ENCODE measurements at places on chromosomes 16 and 17. TPM values are rescaled to one million over a fixed set of nuclear protein-coding genes. Genes with fewer than 3 reads are reported as not detected.

DNA sequence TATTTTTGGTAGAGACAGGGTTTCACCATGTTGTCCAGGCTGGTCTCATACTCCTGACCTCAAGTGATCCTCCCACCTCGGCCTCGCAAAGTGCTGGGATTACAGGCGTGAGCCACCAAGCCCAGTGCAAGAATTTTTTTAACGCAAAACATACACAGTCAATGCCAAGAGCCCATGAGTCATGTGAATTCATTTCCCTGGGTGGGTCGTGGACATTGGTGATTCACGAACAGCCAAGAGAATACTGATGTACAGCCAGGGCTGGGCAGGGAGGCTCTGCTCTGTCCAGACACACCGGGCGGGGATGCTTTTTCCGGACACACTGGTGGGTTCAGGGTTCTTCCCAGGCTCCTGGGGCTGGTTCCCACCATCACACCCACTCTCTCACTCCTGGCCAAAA is 17.7 kb downstream of the SLC38A8 start:
- no peaks in the 10 kb centered on the region for H3K27me3 ChIP-seq
- no peak overlapping the region for H3K27ac ChIP-seq
- DNase-seq, result no peak
- H3K4me3 ChIP-seq, result no peak overlapping the region
- H3K4me1 ChIP-seq, result peaks cover 9% of the 10 kb centered on the region

GRCh38 chr17:45700171-45701090 is 83.7 kb upstream of the CRHR1 start:
- DNase-seq, result no peak
- no peak overlapping the region for H3K27ac ChIP-seq
- H3K36me3 ChIP-seq, result no peaks in the 10 kb centered on the region
- peaks cover 5% of the 10 kb centered on the region for H3K27me3 ChIP-seq

DNA sequence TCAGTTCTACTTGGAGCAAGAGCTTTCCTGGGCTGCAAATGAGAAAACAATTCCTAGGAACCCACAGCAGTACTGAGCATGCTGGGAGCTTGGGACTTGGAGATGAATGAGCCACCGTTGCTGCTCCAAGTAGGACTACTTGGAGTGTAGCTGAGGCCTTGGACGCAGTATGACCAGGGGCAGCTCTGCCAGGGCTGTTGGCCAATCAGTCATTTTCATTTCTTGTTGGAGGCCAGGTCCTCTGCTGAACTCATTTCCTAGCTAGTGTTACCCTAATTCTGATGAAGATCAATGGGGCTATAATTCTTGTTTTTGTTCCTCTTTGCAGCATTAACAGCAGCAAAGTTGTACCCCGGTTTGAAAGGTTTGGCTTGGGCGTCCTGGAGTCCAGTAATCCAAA is 8.0 kb upstream of the LGALS9 start:
- no peak overlapping the region for H3K27ac ChIP-seq
- DNase-seq, result no peak
- H3K4me1 ChIP-seq, result no peaks in the 10 kb centered on the region
- peaks cover 45% of the 10 kb centered on the region for H3K36me3 ChIP-seq
- H3K27me3 ChIP-seq, result no peaks in the 10 kb centered on the region
- H3K4me3 ChIP-seq, result no peak overlapping the region

GRCh38 chr16:72768591-72768990 is 279.3 kb downstream of the ZFHX3 start:
- no peaks in the 10 kb centered on the region for H3K4me1 ChIP-seq
- no peak overlapping the region for H3K4me3 ChIP-seq
- no peaks in the 10 kb centered on the region for H3K36me3 ChIP-seq
- DNase-seq, result no peak

DNA sequence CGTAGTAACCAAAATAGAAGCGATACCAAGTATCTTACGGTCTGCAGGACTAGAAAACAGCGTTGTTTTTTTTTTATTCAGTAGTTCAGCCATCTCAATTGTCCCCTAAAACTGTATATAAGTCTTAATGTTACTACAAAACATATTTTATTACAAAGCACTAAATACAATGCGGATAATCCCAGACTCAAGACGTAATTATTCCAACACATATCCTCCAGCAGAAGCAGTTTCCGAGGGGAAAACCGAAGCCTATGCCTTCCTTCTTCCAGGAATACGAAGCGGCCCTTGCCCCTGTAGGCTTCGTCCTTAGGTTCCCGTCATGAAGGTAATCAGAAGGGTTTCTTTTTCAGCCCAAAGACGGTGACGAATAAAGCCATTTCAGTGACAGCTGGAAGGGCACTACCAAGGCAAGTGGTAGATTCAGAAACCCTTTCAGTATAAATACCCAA is 2.3 kb downstream of the TMEM107 start:
- H3K27me3 ChIP-seq, result no peaks in the 10 kb centered on the region
- H3K4me1 ChIP-seq, result peaks cover 47% of the 10 kb centered on the region
- peak overlapping the region; percentile 49 for H3K4me3 ChIP-seq
- H3K36me3 ChIP-seq, result no peaks in the 10 kb centered on the region
- DNase-seq, result no peak

DNA sequence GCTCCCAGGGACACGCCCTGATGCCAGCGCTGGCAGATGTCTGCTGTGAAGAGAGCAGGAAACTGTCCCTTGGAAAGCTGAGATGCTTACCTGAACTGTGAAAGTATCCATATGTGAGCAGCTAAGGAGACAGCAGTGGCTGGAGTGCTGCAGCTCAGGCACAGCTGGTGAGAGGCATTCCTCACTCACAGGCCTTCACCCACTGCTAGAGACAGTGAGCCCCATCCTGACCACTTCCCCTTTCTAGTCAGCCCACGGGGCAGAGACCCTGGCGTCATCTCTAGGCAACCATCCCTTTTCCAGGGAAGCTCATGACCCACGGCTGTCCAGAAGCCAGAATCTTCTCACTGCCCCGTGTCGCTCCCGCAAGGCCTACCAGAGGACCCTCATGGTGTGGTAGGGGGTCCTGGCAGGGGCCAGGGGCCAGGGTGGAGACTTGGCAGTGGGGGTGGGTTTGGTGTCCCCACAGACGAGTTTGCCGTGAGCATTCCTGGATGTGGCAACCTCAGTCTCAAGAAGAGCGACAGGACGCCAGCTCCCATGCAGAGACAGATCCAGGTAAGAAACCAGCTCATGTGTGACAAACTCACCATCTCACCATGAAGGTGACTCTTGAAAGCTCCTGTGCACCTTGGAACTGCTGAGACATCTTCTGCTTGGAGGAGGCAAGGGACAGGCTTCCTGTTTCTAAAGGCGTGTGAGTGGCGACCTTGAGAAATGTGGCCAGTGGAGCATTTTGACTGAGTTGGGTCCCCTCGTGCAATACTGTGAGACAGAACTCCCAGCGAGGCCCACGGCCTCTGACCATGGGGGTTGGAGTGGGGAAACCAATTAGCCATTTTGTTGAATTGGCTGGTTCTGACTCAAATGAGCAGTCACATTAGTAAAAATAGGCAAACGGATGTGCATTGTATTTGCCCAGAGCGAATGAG is at the start of gene SCIMP:
Gene SCIMP, minus strand, starts transcription at position 216 of the 932 bp plus-strand sequence. Its CDS starts 105 bp downstream, at position 111.
- H3K27me3 ChIP-seq, result no peaks in the 10 kb centered on the region
- H3K4me1 ChIP-seq, result peaks cover 92% of the 10 kb centered on the region
- H3K27ac ChIP-seq, result peak within 1 kb of the TSS; percentile 76
- H3K4me3 ChIP-seq, result peak within 1 kb of the TSS; percentile 37

- no peak for DNase-seq
- no peak overlapping the region for H3K4me3 ChIP-seq
- no peak overlapping the region for H3K27ac ChIP-seq
- no peaks in the 10 kb centered on the region for H3K27me3 ChIP-seq
- no peaks in the 10 kb centered on the region for H3K4me1 ChIP-seq
These were observed 120.6 kb downstream of the COPRS start for GRCh38 chr17:31738488-31738887.

DNA sequence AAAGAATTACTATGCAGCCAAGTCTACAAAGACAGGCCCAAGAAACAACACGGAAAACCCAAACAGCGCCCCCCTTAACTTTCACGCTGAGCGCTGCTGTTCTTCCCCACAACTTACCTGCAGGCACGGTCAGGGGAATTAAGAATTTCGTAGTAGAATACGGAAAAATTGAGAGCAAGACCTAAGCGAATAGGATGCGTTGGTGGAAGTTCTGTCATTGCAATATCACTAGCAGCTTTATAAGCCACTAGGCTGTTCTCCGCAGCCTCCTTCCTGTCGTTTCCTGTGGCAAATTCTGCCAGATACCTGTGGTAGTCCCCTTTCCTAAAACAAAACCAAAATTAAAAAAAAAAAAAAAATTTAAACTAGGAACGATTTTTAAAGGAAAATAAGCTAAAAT is 39.0 kb downstream of the YWHAE start:
- peaks cover 34% of the 10 kb centered on the region for H3K4me1 ChIP-seq
- no peak overlapping the region for H3K27ac ChIP-seq
- no peak overlapping the region for H3K4me3 ChIP-seq
- H3K27me3 ChIP-seq, result no peaks in the 10 kb centered on the region

GRCh38 chr16:26950636-26951035 is 116.1 kb upstream of the C16orf82 start:
- H3K27me3 ChIP-seq, result no peaks in the 10 kb centered on the region
- H3K27ac ChIP-seq, result no peak overlapping the region
- H3K36me3 ChIP-seq, result no peaks in the 10 kb centered on the region

DNA sequence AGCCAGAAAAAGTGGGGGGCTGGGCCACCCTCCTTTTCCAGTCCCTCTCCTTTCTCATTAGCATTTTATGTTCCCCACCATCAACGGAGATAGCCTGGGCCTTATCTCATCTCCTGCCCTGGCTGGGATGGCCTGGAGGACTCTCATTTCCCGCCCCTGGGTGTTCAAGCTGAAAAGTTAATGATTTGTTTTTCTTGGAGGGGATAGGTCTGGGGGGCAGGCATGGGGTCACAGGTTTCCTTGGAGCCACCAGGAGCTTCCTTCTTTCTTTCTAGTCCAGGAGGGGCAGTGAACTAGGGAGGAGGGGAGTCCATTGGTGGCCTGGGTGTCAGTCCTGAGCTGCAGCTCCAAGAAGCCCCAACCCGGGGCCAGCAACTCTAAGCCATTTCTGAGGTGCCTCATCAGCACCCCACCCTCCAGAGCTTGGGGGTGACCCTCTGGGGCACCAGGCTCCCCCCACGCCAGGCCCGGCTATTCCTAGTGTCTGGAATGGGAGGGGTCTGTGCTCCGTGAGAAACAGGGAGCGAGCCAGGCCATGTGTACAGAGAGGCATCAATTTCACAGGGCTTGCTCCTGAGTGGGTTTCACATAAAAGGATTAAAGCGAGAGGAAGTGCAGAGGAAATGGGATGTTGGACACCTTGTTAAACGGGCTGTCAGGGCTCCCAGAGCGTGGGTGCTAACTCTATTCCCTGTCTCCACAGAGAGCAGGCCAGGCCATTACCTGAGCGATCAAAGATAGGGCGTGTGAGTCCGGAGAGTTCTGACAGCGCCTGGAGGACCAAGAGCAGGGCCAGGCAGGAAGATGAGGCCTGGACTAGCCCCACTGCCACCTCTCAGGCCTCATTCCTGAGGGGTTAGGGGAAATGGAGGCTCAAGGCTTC is 90.6 kb upstream of the LHX1 start:
- H3K36me3 ChIP-seq, result no peaks in the 10 kb centered on the region
- H3K4me3 ChIP-seq, result no peak overlapping the region
- peaks cover 7% of the 10 kb centered on the region for H3K27me3 ChIP-seq
- no peak for DNase-seq
- H3K4me1 ChIP-seq, result no peaks in the 10 kb centered on the region

GRCh38 chr16:72015124-72015523 is 6.6 kb downstream of the DHODH start:
- no peak for DNase-seq
- no peak overlapping the region for H3K27ac ChIP-seq
- H3K36me3 ChIP-seq, result peaks cover 21% of the 10 kb centered on the region
- H3K4me3 ChIP-seq, result no peak overlapping the region
- H3K27me3 ChIP-seq, result no peaks in the 10 kb centered on the region

GRCh38 chr16:74575807-74576643 is 30.9 kb downstream of the GLG1 start:
- H3K4me1 ChIP-seq, result peaks cover 15% of the 10 kb centered on the region
- no peak for DNase-seq
- no peak overlapping the region for H3K4me3 ChIP-seq
- no peaks in the 10 kb centered on the region for H3K36me3 ChIP-seq

DNA sequence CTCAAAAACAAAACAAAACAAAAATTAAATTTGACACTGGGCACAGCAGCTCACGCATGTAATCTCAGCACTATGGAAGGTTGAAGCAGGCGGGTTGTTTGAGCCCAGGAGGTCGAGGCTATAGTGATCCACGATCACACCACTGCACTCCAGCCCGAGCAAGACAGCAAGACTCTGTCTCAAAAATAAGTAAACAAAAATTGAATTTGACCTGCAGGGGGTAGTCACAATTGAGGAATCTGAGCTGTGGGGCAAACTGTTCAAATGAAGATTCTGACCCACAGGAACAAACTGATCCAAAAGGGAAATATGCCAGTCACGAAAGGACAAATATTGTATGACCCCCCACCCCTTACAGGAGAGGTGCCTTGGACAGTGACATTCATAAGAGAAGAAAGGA is 29.8 kb downstream of the ANKRD11 start:
- no peaks in the 10 kb centered on the region for H3K27me3 ChIP-seq
- H3K4me3 ChIP-seq, result no peak overlapping the region
- H3K36me3 ChIP-seq, result no peaks in the 10 kb centered on the region
- H3K27ac ChIP-seq, result no peak overlapping the region
- peaks cover 24% of the 10 kb centered on the region for H3K4me1 ChIP-seq

- peaks cover 17% of the 10 kb centered on the region for H3K4me1 ChIP-seq
- H3K27me3 ChIP-seq, result no peaks in the 10 kb centered on the region
- no peak for DNase-seq
These were observed 209.7 kb downstream of the CCDC182 start for GRCh38 chr17:57535249-57535966.

DNA sequence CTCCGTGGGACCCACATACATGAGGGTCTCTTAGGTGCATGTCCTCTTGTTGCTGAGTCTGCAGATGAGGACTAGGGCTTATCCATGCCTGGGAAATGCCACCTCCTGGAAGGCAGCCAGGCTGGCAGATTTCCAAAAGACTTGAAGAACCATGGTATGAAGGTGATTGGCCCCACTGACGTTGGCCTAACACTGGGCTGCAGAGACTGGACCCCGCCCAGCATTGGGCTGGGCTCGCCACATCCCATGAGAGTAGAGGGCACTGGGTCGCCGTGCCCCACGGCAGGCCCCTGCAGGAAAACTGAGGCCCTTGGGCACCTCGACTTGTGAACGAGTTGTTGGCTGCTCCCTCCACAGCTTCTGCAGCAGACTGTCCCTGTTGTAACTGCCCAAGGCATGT is 38.2 kb upstream of the IL21R start:
- peak; percentile 31 for DNase-seq
- H3K36me3 ChIP-seq, result peaks cover 46% of the 10 kb centered on the region
- H3K27me3 ChIP-seq, result no peaks in the 10 kb centered on the region
- H3K4me3 ChIP-seq, result no peak overlapping the region
- H3K4me1 ChIP-seq, result peaks cover 30% of the 10 kb centered on the region

PRSS33 gene
- 0.63 TPM for total RNA-seq

MYH1 gene
- total RNA-seq, result not detected

KRT17 gene
- not detected for total RNA-seq

OR1E2 gene
- not detected for total RNA-seq

TSPAN10 gene
- 0.24 TPM for total RNA-seq

ANTKMT gene
- 39.0 TPM for total RNA-seq

PRR35 gene
- total RNA-seq, result 0.20 TPM

PTGES3L gene
- total RNA-seq, result not detected

CNGB1 gene
- not detected for total RNA-seq

GNG13 gene
- total RNA-seq, result not detected
